ENCODE measurements at places on chromosomes 6 and 20.
A peak's percentile ranks its signal among the peaks of the same experiment; 100 is the strongest.

DNA sequence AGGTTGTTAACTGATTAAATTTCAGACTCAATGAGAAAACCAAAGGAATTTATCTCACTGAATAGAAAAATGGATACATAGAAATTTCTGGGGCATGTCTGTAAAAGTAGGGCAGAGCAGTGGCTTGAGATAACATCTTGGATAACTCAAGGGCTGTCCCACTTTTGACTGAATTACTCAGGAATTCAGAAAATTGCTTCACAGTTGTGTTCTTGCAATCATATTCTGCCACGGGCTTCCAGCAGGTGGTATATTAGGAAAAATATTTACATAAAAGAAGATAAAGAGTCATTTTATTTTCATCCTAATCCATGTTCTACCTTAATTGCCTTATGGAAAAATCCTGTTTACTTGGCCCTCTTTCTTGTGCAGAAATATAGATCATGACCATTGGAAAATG lies 156.4 kb upstream of the AKIRIN2 start:
- DNase-seq: no peak

GRCh38 chr6:5865506-5866031 lies 141.2 kb downstream of the NRN1 start:
- peak; percentile 13 for DNase-seq

DNA sequence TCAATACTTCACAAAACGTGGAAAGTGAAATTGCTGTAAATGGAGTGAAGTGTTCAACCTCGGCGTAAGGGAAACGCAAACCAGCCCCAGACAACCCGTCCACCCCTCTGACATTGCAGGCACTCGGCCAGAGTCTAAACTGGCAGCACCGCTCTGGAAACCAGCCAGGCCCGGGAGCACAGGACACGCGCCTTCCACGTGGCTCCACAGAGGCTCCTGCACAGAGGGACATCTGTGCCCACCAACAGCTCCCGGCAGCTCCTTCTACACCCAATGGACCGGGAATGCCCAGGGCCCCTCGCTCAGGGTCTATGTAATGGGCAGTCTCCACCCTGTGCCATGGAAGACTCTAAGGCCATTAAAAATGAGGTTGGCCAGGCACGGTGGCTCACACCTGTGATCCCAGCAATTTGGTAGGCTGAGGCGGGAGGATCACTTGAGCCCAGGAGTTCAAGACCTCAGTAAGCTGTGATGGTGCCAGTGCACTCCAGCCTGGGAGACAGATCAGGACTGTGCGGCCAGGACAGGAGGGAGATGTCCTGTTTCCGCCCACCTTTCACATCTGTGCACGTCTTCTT lies 3.4 kb upstream of the HELZ2 start:
- no peak for DNase-seq

- DNase-seq: no peak
Observed at GRCh38 chr20:19710336-19711120, 47.5 kb upstream of the RIN2 start.

DNA sequence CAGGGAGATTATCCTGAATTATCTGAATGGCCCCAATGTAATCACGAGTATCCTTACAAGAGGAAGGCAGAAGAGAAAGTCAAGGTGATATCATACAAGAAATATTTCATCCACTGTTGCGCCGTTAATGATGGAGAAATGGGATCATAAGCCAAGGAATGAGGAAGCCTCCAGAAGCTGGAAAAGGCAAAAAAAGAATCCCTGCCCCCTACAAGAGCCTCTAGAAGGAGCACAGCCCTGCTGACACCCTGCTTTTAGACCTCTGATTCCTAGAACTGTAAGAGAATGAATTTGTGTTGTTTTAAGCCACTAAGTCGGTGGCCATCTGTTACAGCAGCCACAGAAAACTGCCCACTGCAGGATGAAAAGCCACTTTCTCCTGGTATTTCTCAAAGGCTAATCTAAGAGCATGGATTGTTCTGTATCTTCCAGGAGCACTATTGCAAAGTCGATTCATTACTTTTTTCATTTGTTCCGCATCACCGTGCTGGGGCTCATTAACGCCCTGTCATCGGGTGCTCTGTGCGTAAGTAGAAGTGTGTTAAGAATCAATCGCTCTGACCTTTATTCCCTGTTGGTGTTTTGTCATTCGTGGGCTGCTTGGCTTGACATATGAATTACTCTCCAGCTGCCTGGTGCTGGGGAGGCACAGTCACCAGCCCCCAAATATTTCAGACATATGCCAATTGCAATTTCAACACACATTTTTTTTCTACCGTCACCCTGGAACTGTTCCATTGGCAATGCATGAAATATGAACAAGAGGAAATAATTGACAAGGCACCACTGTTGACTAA lies 117.0 kb downstream of the PCSK2 start:
- DNase-seq: no peak

- no peak for DNase-seq
Observed at GRCh38 chr6:124999105-124999764, 37.0 kb downstream of the RNF217 start.

DNA sequence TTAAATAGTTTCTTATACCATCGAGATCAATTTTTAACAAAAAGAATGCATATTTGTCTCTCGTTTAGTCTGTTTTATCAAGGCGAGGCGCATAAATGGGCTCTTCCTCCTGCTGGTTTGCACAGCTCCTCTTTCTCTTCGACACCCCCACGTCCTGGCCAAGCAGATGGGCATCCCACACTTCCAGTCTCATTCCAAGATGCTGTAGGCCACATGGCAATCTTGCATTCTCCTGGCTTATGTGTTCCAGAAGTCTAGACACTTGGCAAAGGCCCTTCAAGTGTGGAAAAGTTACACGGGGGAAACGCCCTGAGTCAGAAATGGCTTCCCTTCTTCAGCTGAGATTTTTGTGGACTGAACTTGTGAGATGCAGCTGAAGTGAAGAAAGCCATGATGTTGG lies 447.1 kb downstream of the QKI start:
- no peak for DNase-seq

GRCh38 chr6:5081182-5081581 lies 4.0 kb upstream of the PPP1R3G start:
- DNase-seq: no peak

GRCh38 chr6:28839443-28840120 lies 84.2 kb downstream of the TRIM27 start:
- no peak for DNase-seq

GRCh38 chr20:37822141-37822601 lies 80.8 kb upstream of the VSTM2L start:
- DNase-seq: no peak

GRCh38 chr20:62617711-62618483 lies 24.4 kb upstream of the SLCO4A1 start:
- DNase-seq: peak; percentile 70

DNA sequence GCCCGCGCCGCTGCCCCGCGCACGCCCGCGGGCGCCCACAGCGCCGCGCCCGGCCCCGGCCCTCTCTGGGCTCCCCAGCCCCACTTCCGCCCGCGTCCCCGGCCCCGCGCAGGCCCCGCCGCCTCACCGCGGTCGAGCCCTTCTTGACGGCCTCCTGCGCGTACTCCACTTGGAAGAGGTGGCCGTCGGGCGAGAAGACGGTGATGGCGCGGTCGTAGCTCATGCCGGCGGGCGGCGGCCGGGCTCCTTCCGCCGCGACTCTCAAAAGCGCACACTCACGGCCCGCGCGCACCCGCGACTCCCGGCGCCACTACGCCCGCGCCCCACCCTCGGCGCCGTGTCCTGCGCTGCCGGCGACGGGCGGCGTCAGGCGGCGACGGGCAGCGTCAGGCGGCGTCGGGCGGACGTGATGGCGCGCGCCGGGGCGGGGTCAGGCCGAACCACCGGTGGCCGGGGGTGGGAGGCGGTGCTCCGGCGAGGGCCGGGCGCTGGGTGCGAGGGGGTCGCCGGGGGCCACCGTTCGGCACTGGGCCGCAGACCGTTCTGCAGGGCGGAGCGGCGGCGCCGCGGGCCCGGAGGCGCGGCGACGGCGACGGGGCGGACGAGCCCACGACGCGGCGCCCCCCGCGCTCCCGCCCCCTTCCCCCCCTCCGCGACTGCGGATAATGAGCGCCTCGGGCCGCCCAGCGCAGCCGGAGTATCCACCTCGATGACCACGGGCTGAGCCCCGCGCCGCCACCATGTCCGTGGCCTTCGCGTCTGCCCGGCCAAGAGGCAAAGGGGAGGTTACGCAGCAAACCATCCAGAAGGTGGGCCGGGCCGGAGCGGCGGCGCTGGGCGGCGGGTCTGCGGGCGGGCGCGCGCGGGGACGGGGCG lies at the start of the genes PSMA7 and SS18L1:
Gene PSMA7 (minus strand): TSS at position 314 of the 876 bp plus-strand sequence. CDS start 91 bp downstream, at position 223.
Gene SS18L1 (plus strand): TSS at position 689 of the 876 bp plus-strand sequence. CDS start 52 bp downstream, at position 741.
- peak; percentile 56 for DNase-seq

- DNase-seq: no peak
Observed at GRCh38 chr6:136225496-136225895, 24.6 kb downstream of the MTFR2 start.

- DNase-seq: no peak
Observed at GRCh38 chr6:102742028-102742427, 1348.5 kb downstream of the GRIK2 start.

GRCh38 chr6:44034931-44035345 lies 92.3 kb downstream of the MRPL14 start:
- DNase-seq: no peak

GRCh38 chr6:11460837-11461661 lies 76.5 kb upstream of the TMEM170B start:
- DNase-seq: no peak

DNA sequence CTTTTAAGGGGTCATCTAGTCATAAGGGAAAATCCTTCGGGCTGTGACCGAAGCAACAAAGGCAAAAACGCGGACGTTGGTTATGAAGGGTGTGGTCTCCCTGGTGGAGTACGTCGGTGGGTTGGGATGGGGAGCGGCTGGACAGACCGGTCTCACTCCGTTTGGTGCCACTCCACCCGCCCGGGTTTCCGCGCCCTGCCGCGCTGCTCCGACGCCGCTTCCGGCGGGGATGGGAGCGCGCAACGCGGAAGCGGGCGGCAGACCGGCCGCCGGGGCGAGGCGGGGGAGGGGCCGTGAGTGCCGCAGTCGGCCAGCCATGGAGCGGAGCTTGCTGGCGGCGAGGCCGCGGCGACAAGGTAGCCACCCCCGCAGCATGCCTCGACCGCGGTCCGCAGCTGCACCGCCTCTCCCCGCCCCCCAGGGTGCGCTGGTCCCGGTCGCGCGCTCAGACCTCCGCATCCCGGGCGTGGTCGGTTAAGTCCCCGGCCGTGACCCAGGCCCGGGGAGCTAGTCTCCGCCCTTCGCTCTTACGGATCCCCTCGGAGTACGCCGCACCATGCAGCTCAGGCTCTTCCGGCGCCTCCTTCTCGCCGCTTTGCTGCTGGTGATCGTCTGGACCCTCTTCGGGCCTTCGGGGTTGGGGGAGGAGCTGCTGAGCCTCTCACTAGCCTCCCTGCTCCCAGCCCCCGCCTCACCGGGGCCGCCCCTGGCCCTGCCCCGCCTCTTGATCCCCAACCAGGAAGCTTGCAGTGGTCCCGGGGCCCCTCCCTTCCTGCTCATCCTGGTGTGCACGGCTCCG lies at the start of gene B3GALT4:
Gene B3GALT4 (plus strand): TSS at position 260 of the 799 bp plus-strand sequence. CDS start 297 bp downstream, at position 557.
- peak; percentile 17 for DNase-seq

DNA sequence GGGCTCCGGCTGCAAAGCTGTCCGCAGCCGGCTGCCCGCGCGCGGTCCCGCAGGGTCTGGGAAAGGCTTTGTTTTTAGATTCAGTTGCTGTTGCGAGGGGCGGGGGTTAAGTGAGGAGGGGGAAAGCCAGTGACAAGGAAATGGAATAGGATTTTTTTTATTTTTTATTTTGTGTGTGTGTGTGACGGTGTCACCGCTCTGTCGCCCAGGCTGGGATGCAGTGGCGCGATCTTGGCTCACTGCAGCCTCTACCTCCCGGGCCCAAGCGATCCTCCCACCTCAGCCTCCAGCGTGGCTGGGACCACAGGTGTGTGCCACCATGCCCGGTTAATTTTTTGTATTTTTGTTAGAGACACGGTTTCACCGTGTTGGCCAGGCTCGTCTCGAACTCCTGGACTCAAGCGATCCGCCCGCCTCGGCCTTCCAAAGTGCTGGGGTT lies 615 bp upstream of the UBE2J1 start:
- DNase-seq: no peak

GRCh38 chr6:1894954-1895353 lies 285.2 kb downstream of the FOXC1 start:
- DNase-seq: no peak

GRCh38 chr6:112289038-112289566 lies 34.7 kb upstream of the LAMA4 start:
- DNase-seq: no peak

- DNase-seq: no peak
Observed at GRCh38 chr20:37198932-37199660, 19.7 kb upstream of the MROH8 start.

DNA sequence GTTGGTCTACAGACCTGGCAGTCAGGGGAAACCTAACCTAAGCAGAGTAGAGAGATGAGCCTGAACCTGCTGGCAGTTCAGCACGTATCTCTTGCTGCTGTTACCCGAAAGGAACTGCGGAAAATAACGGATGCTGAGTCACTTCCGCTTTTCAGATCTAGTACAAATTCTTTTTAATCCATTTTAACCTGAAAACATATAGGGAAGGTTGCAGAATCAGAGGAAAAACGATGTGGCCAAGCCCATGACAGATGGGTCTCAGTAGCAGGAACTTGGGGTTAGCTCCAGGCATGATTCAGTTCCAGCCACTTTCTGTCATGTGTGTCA lies 351.9 kb upstream of the PRND start:
- DNase-seq: peak; percentile 42

GRCh38 chr6:145026267-145026679 lies 709.0 kb downstream of the EPM2A start:
- no peak for DNase-seq

DNA sequence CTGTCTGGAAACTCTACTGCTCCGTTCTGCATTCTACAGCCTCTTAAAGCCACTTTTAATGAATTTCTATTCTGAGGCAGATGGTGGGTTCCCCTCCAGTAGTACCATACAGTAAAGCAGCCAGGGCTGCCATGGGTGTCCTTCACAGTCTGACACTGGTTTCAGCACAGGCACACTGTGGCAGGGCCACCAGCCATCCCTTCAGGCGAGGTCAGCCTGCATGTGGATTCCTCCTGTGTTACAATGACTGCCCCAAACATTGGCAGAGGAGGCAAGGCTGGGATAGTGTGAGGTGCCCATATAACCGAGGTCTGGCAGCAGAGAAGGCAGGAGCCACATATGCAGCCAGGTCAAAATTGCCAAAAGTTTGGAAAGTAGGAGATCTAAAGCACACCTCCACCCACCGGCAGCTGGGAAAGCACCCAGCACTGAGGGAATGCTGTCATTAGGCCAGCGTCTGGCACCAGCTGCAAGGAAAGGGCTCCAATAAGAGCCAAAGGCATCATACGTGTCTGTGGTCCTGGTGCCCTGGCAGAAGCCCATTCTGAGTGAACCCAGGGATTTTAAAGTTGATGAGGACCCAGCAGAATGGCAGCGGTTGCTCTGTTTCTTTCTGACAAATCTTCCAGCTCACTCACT lies 24.0 kb downstream of the STK35 start:
- DNase-seq: no peak
